B cell (primary cell): ENCODE measurements at places on chromosomes 13 and 19.

DNA sequence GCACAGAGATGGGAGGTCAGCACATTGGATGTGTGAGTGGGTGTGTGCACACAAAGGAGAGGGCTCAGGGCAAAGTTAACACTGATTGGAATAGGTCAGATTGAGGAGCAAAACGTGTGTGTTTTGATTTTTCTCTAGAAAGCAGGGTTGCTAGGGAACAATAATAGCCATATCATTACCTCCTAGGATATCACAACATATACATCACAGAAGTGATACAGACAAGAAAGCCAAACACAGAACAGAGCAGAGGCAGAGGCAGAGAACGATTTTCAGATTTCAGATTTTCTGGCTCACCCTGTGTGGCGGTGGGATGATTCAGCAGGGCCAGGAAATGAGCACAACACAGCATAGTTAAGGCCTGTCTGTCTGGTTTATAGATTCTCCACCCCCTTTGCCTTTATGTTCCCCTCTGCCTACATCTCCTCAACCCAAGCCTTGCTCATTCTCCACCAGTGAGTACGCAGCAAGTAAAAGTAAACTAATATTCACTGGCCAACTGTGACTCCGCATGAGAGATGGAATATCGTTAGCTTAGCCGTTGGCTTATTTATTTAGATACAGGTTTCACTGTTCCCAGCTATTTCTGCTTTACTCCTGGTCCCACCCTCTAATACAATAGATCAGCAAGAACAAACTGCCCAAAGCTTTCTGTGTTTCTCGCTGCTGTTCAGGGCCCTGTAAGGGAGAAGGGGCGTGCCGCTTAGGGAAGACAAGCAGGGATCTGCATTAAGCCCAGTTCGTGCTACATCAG, 182.7 kb upstream of the TSC22D1 start:
- no peaks in the 10 kb centered on the region for H3K36me3 ChIP-seq
- no peak overlapping the region for H3K4me3 ChIP-seq
- no peak for DNase-seq
- H3K27me3 ChIP-seq, result no peaks in the 10 kb centered on the region
- H3K27ac ChIP-seq, result no peak overlapping the region

DNA sequence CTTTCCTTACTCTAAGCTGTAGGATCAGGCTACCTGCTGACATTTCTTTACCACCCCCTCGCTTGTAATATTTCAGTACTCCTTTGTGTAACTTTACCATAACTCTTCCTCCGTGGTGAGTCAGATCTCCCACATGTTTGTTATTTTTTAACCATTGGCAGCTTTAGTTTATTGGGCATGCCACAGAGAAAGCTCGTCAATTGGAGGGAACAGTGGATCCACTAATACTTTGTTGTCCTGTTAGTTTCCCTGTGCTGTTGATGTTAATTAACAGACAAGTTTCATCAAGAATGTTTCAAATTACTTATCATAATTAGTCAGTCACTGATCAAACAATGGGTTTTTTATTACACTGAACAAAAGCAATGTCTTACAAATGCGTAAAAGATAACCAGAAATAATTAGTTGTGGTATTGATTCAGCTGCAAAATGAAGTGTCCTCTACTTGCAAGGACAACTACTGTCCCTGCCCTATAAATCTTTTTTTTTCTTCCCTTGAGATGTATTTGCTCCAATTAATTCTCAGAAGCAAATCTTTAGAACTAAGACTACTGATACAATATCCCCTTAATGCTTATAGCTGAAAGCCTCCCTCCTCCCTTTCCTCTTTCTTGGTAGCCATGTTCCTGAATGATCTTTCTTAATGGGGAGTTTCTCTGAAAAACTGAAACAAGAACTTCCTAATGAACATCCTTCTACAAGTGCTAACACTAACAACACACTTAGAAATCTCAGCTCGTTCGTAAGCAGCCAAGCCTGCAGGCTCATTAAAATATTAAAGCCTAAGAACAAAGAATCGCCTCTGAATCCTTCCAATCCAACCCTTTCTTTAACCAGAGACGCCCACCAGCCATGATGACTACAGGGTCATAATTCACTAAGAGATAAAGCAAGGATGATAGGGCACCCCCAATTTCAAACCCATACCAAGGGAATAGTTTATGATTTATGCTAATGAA, 22.2 kb downstream of the EFNB2 start:
- no peak overlapping the region for H3K4me3 ChIP-seq
- H3K27ac ChIP-seq, result no peak overlapping the region
- peaks cover 4% of the 10 kb centered on the region for H3K27me3 ChIP-seq
- DNase-seq, result no peak

DNA sequence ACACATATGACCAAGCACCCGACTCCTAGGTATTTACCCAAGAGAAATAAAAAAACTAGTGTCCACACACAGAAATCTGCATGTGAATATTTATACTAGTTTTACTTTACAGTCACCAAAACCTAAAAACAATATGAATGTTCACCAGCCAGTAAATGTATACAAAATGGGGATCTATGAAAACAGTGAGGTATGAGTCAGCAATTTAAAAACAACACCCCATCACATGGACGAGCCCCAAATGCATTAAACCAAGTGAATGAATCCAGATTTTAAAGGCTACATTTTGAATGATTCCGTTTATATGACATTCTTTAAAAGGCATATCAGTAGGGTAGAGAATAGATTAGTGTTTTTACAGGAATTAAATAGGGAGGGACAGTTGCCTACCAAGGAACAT, 22.1 kb downstream of the SIGLEC7 start:
- H3K27me3 ChIP-seq, result no peaks in the 10 kb centered on the region
- DNase-seq, result no peak
- H3K27ac ChIP-seq, result no peak overlapping the region
- no peak overlapping the region for H3K4me3 ChIP-seq
- H3K36me3 ChIP-seq, result no peaks in the 10 kb centered on the region

DNA sequence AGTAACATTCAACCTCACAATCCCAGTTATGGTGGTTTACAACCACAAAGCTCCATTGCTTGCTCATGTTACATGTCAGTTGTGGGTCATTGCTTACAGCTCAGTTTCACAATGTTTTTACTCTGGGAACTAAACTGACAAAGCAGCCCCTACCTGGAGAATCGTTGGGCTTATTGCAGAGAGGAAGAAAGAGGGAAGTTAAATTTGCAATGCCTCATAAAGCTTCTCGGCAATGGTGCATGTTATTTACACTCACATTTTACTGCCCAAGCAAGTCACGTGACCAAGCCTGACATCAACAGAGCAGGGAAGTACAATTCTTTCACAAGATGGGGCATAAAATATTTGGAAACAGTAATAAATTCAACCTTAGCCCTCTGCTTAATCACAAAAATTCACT, 441.6 kb downstream of the TDRD3 start:
- no peak overlapping the region for H3K27ac ChIP-seq
- no peak overlapping the region for H3K4me3 ChIP-seq
- H3K36me3 ChIP-seq, result no peaks in the 10 kb centered on the region
- H3K27me3 ChIP-seq, result no peaks in the 10 kb centered on the region
- no peaks in the 10 kb centered on the region for H3K4me1 ChIP-seq

- H3K27ac ChIP-seq, result no peak overlapping the region
- no peaks in the 10 kb centered on the region for H3K27me3 ChIP-seq
- no peak overlapping the region for H3K4me3 ChIP-seq
- no peak for DNase-seq
- no peaks in the 10 kb centered on the region for H3K36me3 ChIP-seq
These were observed 133.5 kb downstream of the TRPC4 start for GRCh38 chr13:37736045-37736444.
